Astrocyte (in vitro differentiated cells and primary cell): ENCODE measurements at places on chromosomes 1 and 21. TPM values are rescaled to one million over a fixed set of nuclear protein-coding genes. Genes with fewer than 3 reads are reported as not detected.

GRCh38 chr21:45457161-45457831 is 52.3 kb downstream of the COL18A1 start:
- H3K4me3 ChIP-seq = no peak overlapping the region
- H3K36me3 ChIP-seq = no peaks in the 10 kb centered on the region
- no peak overlapping the region for H3K27ac ChIP-seq

- H3K36me3 ChIP-seq = no peaks in the 10 kb centered on the region
- no peak overlapping the region for H3K4me3 ChIP-seq
- H3K27me3 ChIP-seq = peaks cover 9% of the 10 kb centered on the region
- no peak overlapping the region for H3K27ac ChIP-seq
Observed at GRCh38 chr1:151833172-151833900, 1.7 kb upstream of the RORC start.

- peak; percentile 35 for DNase-seq
- no peak overlapping the region for H3K4me3 ChIP-seq
- peaks cover 9% of the 10 kb centered on the region for H3K27me3 ChIP-seq
- no peaks in the 10 kb centered on the region for H3K36me3 ChIP-seq
- H3K27ac ChIP-seq = no peak overlapping the region
Observed at GRCh38 chr21:35697321-35697808, 363.0 kb downstream of the SETD4 start.

GRCh38 chr1:184593597-184593996 is 161.1 kb downstream of the EDEM3 start:
- DNase-seq = no peak
- no peaks in the 10 kb centered on the region for H3K27me3 ChIP-seq
- H3K36me3 ChIP-seq = no peaks in the 10 kb centered on the region
- H3K4me1 ChIP-seq = peaks cover 3% of the 10 kb centered on the region
- H3K27ac ChIP-seq = no peak overlapping the region

- H3K27me3 ChIP-seq = no peaks in the 10 kb centered on the region
- no peak for DNase-seq
- H3K4me1 ChIP-seq = no peaks in the 10 kb centered on the region
- no peak overlapping the region for H3K27ac ChIP-seq
- H3K4me3 ChIP-seq = no peak overlapping the region
Observed at GRCh38 chr1:76105372-76105771, 30.8 kb downstream of the ST6GALNAC3 start.

DNA sequence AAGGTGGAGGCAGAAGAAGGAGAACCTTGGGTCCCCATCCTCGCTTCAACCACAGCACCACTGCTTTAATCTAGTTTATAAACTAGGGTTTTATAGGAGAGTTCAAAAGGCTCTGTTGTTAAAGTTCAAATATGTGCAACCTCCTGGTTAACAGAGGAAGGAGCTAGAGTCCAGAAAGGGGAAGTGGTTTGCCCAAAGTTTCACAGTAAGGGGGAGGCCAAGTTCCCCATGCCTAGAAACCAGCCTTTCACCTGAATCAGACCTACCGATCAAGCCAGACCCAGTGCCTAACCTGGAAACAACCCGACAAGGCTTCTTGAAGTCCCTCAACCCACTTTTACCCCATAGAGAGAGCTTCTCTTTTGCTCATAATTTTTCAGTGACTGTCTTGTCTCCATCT is 106.5 kb downstream of the PLPP3 start:
- no peaks in the 10 kb centered on the region for H3K27me3 ChIP-seq
- H3K36me3 ChIP-seq = no peaks in the 10 kb centered on the region
- H3K4me1 ChIP-seq = peaks cover 6% of the 10 kb centered on the region
- H3K4me3 ChIP-seq = no peak overlapping the region

DNA sequence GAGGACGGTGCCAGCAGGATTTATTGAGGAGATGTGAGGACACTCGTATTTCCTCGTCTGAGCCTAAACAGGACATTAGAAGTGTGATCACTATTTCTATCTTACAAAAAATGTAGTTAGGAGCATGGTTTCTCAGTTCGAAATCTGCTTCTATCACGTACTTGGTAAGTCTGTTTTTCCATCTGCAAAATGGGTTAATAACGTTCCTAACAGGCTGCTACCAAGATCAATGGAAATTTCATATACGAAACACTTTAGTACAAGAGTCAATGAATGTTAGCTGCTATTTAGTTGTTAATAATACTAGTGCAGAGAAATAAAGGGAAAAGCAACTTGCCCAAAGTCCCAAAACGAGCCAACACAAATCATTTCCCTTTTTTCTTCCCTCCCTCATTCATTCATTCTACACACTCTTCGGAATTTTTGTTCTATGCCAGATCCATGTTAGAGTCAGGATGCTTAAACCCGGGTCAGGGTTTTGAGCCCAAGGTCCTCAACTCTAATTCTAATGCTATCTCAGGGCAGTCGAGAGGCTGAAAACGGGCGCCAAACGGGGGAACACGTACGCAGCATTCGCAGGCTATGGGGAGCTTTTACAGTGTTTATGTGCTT is 608 bp downstream of the SNRNP40 start:
- no peaks in the 10 kb centered on the region for H3K27me3 ChIP-seq
- peaks cover 17% of the 10 kb centered on the region for H3K36me3 ChIP-seq
- H3K27ac ChIP-seq = peak overlapping the region; percentile 79
- DNase-seq = no peak
- H3K4me1 ChIP-seq = peaks cover 22% of the 10 kb centered on the region

DNA sequence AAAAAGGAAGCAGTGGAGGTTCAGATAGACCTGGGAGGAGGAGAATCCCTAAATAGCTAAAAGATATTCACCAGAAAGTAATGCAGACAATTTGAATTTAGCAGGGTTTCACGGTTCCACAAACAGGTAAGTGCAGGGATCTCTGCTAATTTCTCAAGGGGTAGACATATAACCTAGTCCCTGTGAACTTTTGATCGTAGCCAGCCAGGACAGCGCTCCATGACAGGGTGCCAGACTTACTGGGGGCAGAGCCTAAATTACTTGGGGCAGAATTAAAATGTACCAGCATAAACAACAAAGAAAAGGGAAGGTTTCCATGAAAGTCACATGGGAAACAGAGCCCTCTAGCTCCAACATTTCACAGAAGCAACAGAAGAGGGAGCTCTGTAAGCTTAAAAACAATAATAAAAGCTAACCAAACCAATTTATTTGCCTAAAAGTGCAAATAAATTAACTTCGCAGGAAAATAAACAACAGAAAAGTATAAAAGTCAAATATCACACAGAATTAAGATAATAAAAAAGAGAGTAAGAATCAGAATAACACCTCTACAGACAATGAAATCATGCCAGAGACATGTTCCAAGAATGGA is 198.3 kb downstream of the DUSP10 start:
- H3K27ac ChIP-seq = no peak overlapping the region
- no peak overlapping the region for H3K4me3 ChIP-seq

DNA sequence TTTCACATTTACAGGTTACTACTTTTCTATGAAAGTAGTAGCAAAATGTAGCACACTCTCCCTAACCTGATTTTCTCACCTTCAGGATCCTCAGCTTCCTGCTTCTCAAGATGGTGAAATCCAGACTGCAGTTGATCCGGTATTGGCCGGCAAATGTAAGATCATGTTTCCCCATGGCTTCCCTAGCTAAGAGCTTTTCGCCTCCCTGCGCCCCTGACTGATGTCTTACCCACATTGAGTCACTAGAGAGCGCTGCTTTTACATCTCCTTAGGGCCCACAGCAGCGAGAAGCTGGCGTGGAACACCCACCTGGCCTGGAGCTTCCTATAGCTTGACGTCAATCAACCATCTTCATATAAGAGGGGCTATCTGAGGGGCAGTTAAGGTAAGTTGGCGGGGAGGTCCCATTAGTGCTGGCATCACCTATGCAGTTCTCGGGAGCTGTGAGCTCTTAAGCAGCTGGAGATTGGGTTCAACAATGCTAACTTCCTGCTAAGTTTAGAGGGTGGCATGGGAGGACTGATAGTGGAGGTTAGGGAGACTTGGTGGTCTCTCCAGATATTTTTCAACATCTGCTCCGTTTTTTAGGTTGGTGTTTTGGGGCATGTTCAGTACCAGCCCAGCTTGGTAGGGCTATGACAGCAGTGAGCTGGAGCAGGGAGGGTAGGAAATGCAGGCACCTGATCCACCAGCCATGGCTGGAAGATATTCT is 5.5 kb downstream of the PTPN7 start:
- no peak overlapping the region for H3K4me3 ChIP-seq
- peak; percentile 49 for DNase-seq
- no peak overlapping the region for H3K27ac ChIP-seq
- peaks cover 2% of the 10 kb centered on the region for H3K27me3 ChIP-seq
- H3K36me3 ChIP-seq = no peaks in the 10 kb centered on the region
- H3K4me1 ChIP-seq = peaks cover 5% of the 10 kb centered on the region

- H3K4me3 ChIP-seq = peak overlapping the region; percentile 87
- peaks cover 20% of the 10 kb centered on the region for H3K4me1 ChIP-seq
- peak overlapping the region; percentile 82 for H3K27ac ChIP-seq
- DNase-seq = peak; percentile 36
- H3K27me3 ChIP-seq = no peaks in the 10 kb centered on the region
Observed at GRCh38 chr1:8422510-8423268, 104.8 kb downstream of the SLC45A1 start.

Gene C1QC
- total RNA-seq = not detected in 2 replicates

Gene CYYR1
- 3.3 and 4.7 TPM in 2 replicates for total RNA-seq

Gene OLFML3
- total RNA-seq = 23.2 and 26.7 TPM in 2 replicates

Gene NUAK2
- 35.3 and 49.4 TPM in 2 replicates for total RNA-seq

Gene DNAJC28
- 2.1 and 2.4 TPM in 2 replicates for total RNA-seq
